ENCODE measurements at places on chromosomes 5 and 9. TPM values are rescaled to one million over a fixed set of nuclear protein-coding genes. Genes with fewer than 3 reads are reported as not detected.

The FAT2 gene
- 0.05 TPM for total RNA-seq

The NEURL1B gene
- 2.3 TPM for total RNA-seq

The FOXD4L3 gene
- not detected for total RNA-seq

The CARTPT gene
- not detected for total RNA-seq

The OR1J2 gene
- total RNA-seq = not detected

The MEGF9 gene
- total RNA-seq = 15.0 TPM

The ENTPD2 gene
- not detected for total RNA-seq

- DNase-seq = no peak
Measured at GRCh38 chr5:4544049-4544670, 596.0 kb upstream of the ADAMTS16 start.

DNA sequence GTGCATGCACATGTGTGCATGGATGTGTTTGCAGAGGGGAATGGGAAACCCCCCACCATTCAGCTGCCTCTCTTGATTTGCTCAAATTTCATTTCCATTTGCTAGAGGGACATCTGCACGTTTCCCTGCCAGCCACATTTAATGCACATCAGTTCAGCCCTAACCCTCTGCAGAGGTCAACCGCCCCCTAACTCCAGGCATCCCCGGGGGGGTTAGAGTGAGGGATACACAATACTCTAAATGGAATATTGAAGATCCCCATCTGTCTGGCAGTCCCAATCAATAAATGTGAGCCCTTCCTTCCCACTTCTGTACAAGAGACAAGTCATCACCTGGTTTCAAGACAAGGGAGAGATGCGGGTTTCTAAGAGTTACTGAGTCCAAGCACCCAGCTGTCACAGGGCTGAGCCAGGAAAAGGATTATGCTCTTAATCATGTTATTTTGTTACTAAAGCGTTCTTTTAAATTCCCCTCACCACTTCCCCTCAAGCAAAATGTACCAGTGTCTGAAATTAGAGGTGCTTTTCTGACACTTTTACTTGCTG is 134.1 kb downstream of the SEMA6A start:
- no peak for DNase-seq

GRCh38 chr5:107402434-107403227 is 268.1 kb downstream of the EFNA5 start:
- no peak for DNase-seq

DNA sequence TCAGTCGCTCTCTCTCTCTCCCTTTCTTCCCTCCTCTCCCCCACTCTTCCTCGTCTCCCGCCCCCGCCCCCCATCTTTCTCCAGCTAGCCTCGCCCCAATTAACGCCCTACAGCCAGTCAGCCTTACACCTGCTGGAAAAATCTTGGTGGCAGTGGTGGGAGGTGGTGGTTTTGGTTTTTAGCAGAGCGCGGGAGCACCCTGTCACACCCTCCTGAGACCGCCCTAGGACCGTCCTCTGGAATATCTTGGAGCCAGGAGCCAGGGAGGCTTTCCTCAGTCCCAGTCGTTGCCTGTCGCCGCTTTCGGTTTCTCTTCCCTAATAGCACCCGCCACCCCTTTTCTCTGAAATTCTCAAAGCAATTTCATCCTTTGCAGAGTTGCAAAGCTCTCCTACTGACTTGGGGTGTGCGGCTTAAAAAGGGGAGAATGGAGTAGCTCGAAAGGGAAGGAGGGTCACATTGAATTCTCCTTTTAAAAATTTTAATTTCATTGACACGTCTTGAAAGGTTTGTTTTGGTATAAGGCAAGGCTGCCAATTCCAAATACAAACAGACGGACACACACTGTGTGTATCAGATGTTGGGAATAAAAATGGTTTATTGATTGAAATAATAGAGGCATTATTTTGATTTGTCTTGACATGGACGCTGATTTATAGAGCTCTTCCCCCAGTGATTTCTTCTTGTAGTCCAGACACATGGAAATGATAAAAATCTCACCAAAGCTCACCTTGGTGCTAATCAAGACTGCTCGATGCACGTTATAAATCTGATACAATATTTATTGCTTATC is 301.3 kb downstream of the PARP8 start:
- peak; percentile 29 for DNase-seq

DNA sequence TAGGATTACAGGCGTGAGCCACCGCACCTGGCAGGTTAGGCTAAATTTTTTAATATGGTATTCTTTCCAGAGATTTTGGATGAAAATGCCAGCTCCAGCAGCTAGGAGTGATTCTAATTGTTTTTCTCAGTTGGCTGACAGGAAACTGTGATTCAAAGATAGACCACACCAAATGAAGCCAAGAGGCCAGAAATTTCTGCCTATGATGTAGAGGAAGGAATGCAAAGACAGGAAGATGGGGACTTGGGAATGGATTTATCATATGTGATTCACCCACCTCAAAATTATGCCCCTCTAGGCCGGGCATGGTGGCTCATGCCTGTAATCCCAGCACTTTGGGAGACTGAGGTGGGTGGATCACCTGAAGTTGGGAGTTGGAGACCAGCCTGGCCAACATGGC is 53.3 kb downstream of the UGCG start:
- peak; percentile 78 for DNase-seq

- no peak for DNase-seq
Measured at GRCh38 chr5:179588166-179588565, 35.3 kb downstream of the HNRNPH1 start.

- no peak for DNase-seq
Measured at GRCh38 chr5:116564756-116565490, 9.7 kb downstream of the SEMA6A start.

DNA sequence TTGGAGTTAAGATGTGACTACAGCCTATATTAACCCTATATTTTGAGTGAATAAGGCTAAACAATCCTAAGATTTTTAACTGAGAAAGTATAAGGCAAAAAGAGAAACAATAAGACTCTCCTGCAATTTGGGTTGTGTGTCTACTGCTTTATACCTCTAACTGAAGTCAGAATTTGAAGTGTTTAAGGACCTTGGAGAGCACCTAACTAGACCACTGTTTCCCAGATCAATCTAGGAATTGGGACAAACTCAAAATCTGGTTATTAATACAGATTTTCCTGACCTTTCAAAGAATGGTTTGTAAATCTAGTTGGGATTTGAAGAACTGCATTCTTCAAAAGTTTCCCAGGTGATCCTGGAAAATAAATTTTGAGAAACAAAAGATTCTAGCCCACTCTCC is 42.1 kb downstream of the GABRA1 start:
- no peak for DNase-seq

DNA sequence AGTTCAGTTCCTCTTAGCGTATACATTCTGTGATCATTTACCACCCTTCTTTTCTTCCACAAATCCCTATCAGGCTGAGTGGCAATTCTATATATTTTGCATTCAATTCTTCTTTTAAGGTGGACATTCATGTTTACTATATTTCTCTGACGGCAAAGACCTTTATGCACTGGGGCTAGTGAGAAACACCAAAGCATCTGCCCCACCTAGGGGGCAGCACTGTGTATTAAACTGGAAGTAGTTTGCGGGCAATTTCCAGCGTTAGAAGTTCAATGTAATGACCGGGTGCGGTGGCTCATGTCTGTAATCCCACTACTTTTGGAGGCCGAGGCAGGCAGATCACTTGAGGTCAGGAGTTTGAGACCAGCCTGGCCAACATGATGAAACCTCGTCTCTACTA is 27.9 kb upstream of the FBXL7 start:
- DNase-seq = no peak

DNA sequence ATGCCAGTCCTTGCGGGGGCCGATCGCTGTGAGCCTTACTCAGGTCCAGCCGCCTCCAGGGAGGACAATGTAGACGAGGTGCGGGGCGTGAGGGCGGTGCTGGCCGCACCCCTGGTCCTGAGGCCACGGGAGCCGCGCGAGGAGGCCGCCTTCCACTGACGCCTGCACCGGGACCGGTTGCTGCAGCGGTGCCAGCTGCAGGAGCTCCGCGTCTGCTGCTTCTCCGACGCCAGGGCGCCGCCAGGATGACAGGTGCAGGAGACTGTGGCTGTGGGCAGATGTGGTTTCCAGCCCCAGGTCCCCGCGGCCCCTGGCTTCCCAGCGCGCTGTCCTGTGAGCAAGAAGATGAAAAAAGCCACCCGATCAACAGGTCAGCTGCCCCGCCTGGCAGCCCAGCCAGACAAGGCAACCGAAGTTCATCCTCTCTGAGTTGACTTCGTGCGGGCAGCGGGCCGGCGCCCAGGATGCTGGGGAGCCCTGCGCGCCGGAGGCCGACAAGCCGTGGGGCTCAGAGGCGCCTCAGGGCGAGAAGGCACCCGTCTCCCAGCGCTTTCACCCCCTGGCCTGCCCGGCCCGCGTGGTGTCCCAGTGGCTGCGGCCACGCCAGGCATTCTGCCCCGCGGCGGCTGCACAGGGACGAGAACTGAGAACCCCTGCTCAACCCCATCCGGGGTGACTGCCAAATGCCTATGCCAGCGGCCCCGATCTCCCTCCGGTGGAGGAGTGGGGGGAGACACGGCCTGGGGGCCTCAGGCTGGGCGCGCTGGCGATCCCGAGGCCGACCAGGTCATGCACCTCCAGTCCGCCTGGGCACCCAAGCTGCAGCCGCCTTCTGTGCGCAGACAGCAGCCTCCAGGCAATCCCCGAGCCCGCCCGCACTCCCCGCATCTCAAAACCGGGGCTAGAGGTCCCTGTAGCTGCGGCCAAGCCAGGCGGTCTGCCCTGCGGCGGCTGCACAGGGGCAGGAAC is 43.4 kb upstream of the BICD2 start:
- DNase-seq = peak; percentile 12

DNA sequence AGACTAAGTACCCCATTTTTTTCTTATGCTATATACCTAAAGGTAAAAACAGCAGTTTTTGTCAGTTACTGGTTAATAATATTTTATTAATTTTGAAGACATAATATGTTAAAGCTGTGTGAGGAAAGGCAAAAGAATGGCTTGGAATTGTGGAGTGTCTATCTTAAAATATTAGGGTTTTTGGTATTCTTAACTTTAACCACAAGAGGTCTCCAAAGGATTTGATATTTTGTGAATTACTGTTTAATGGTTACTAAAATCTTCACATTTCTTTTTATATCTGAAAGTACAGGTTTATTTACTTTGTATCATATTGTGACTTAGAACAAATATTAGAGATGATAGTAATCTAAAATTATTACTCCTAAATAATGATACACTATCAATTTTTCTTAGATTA is 32.0 kb upstream of the DHFR start:
- peak; percentile 16 for DNase-seq

GRCh38 chr5:166382031-166382430 is 1909.4 kb upstream of the WWC1 start:
- no peak for DNase-seq
